ENCODE measurements at places on chromosomes 12 and 14.

DNA sequence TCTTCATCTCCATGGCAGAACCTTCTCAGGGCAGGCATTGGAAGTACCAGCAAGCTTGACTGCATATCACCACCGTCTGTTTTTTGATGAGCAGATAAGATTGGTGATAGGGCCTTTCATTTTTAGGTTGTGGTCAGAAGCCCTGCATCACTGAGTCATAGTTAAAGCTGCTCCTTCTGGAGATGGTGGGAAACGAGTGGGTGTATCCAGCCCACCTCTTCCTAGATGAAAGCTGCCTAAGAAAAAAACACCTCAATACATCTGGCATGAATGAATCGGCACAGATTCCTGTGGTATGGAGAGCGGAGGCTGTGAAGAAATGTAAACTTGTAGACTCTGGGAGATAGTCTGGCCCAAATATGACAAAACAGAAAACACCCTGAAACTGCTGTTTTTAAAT is 248.7 kb upstream of the EGLN3 start:
- peak; percentile 13 for DNase-seq

- peak; percentile 77 for DNase-seq
Observed at GRCh38 chr12:1661553-1662335, 29.1 kb upstream of the ADIPOR2 start.

- no peak for DNase-seq
Observed at GRCh38 chr14:79658769-79659168, 552.5 kb downstream of the DIO2 start.

DNA sequence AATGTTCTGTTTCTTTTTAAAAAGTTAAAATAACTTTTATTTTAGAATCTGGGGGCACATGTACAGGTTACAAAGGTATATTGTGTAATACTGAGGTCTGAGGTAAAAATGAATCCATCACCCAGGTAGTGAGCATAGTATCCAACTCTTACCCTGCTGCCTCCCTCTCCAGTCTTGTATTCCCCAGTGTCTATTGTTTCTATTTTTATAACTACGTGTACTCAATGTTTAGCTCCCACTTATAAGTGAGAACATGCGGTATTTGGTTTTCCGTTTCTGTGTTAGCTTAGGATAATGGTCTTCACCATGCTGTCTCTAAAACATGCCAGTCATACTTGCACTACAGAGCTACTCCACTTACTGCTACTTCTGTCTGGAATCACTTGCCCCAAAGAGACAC is 8.4 kb downstream of the FBXO33 start:
- no peak for DNase-seq

- no peak for DNase-seq
Observed at GRCh38 chr14:100348253-100348729, 25.2 kb downstream of the SLC25A47 start.

DNA sequence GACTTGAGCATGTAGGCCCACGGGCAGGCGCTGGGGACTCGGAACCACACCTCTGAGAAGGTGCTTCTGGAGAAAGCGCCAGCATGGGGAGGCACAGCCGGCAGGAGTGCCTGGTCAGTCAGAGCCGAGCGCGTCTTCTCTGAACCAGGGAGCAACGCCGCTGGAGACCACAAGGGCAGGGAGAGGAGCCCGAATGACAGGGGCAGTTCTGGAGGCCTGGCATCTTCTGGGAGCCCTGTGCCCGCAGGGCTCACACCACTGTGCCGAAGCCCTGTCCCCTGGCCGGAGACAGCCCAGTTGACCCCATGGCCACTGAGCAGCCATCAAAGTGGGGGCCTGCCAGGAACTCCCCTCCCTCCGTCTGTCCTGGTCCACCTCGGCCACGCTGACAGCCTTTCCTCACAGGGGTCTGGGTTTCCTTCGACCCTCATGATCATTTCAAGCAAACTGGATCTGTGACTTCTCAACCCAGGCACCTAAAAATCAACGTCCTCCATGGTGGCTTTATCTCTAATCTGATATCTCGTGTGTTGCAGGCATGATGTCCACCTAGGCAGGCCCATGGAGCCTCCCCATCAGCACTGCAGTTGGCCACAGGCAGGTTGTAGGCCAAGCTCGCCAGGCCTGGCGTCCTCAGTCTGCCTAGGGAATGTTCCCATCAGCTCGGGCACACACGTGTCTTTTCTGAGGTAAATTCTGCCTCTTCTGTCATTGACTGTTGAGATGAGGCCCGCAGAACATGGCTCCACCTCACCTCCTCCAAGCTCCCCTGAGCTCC is 299.3 kb upstream of the RTL1 start:
- no peak for DNase-seq

DNA sequence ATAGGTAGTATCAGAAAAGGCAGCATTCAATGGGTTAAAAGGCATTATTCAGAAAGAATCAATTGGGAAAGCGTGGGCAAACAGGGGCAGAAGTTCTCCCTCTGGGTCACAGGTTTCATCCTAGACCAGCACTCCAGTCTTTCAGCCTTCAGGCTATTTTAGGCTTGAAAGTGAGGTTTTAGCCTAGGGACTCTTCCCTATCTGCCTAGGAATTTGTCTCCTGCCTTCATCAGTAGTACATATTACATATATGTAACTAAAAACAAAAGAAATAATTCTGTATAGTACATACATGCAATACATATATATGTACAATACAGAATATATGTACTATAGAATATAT is 34.6 kb upstream of the PCNX1 start:
- DNase-seq = no peak

Measured in fibroblast of the conjunctiva (primary cell).